ENCODE measurements at places on chromosomes 12 and 14.
A peak's percentile ranks its signal among the peaks of the same experiment; 100 is the strongest.

DNA sequence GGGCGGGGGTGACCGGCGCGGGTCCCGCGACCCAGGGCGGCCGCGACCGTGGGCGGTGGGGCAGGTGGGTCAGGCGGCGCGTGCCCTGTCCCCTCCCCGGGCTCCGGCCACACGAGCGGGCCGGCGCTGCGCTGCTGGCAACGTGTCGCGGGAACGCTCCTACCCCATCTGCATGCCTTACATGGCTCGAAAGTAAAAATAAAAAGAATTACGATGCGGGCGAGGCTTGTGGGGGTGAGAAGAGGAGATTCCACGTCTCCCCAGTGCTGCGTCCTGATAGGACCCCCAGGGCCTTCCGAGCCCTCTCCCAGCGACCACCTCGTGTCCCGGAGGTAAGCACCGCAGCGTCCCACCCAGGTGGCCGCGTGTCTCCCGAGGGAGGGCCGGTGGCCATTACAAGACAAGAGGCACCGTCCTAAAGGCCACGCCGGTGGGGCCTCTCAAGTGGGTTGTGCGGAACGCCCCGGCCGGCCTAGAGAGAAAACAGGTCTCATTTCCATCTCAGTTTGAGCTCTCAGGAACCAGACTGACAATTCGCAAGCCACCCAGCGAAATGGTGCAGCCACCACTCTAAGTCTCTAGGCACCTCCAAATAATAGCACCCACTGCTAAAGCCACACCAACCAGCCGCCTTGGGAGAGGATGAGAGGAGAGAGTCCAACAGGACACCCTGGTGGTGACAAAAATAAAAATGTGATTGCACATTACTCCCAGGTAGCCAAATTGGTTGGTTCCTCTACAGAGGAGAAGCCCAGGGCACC is 612 bp upstream of the FOXN3 start:
- peak; percentile 66 for DNase-seq

DNA sequence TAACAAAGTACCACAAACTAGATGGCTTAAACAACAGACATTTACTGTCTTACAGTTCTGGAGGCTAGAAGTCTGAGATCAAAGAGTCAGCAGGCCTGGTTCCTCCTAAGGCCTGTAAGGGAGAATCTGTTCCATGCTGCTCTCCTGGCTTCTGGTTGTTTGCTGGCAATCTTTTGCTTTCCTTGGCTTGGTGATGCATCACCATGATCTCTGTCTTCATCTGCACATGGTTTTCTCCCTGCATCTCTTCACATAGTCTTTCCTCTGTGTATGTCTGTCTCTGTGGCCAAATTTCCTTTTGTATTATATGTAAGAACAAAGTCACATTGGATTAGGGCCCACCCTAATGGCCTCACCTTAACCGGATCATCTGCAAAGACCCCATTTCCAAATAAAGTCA is 168.5 kb downstream of the CAPZA3 start:
- no peak for DNase-seq

DNA sequence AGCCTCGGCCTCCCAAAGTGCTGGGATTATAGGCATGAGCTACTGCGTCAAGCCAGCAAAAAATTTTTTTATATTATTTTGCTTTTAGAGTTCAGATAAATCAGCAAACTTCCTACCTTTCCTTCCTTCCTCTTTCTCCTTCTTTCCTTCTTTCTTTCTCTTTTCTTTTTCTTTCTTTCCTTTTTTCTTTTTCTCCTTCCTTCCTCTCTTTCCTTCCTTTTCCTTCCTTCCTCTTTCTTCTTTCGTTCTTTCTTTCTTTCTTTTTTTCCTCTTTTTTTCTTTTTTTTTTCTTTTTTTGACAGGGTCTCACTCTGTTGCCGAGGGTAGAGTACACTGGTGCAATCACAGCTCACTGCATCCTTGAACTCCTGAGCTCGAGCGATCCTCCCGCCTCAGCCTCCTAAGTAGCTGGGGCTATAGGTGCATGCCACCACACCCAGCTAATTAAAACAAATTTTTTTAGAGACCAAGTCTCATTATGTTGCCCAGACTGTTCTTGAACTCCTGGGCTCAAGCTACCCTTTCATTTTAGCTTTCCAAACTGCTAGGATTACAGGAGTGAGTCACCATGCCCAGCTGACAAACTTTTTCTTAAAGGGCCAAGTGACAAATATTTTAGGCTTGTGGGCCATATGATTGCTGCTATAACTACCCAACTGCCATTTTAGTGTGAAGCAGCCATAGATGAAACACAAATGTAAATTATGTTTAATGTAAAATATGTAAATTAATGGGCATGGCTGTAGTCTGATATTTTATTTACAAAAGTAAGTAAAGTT is 7.1 kb upstream of the WASHC4 start:
- peak; percentile 56 for DNase-seq

GRCh38 chr14:36941783-36942521 is 230.5 kb downstream of the SLC25A21 start:
- peak; percentile 60 for DNase-seq

DNA sequence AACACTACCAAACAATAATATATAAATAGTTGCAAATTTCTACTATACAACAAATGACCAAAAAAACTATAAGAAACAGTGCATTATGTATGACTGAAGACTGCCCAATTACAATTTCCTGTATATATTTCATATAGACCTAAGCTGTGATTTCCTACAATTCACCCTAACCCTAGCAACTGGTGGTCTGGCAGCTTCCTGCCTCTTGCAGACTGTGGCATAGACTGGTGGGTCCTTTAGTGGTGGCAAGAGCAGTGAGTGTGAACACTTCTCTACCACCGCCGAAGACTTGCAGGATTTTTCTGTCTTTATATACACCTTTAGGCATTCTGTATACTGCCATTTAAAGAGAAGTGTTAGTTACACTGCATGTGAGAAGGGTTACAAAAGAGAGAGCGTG is 43.6 kb upstream of the CMAS start:
- no peak for DNase-seq

Measured in ACHN (cell line).